Activated T-cell treated with anti-CD3 and anti-CD28 coated beads for 24 hours (primary cell): ENCODE measurements at places on chromosomes 2 and 18.

DNA sequence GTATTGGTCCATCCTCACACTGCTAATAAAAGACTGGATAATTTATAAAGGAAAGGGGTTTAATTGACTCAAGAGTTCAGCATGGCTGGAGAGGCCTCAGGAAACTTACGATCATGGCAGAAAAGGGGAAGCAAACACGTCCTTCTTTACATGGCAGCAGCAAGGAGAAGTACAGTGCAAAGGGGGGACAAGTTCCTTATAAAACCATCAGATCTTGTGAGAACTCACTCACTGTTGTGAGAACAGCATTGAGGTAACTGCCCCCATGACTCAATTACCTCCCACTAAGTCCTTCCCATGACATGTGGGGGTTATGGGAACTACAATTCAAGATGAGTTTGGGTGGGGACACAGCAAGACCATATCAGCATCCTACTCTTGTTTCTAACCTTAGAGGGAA lies 37.0 kb downstream of the SP100 start:
- no peak for DNase-seq

- no peak for DNase-seq
Observed at GRCh38 chr2:208103616-208104015, 20.7 kb downstream of the CRYGD start.

GRCh38 chr2:240686460-240686859 lies 3.8 kb upstream of the AQP12B start:
- DNase-seq: no peak

DNA sequence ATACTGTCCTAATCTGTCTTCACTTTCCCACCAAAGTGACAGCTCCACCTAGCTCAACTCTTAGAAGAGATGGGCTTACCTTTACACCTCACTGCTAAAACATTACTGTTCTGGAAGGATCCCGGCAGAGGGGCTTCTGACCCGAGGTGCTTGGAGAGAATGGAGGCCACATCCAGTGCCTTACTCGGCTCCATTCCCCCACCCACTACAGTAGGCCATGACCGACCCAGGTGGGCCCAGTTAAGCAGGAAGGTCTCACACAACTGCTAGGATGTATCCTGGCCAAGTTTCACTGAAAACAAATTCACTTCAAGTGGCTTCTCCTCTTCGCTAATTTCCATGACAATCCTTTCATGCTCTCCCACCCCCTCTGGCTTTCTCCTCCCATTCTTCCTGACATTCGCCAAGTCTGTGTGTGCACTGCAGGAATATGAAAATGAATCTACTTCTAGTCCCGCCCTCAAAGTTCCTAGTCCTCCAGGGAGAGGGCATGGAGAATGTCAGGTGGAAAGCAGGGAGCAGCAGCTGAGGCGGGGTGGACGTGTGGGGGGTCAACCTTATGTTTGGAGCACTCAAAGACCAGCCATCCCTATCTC lies 11.8 kb downstream of the WIPF1 start:
- no peak for DNase-seq

- no peak for DNase-seq
Observed at GRCh38 chr2:219628235-219628985, 980 bp downstream of the SLC4A3 start.

GRCh38 chr18:46031741-46032140 lies 40.3 kb downstream of the PSTPIP2 start:
- DNase-seq: no peak

GRCh38 chr2:233707940-233708644 lies 4.6 kb upstream of the UGT1A5 start:
- DNase-seq: no peak

GRCh38 chr2:181828122-181828705 lies 63.3 kb upstream of the ITPRID2 start:
- DNase-seq: no peak

- DNase-seq: no peak
Observed at GRCh38 chr2:2102866-2103653, 228.0 kb downstream of the MYT1L start.

GRCh38 chr2:20353241-20353992 lies 2.8 kb upstream of the PUM2 start:
- DNase-seq: no peak

DNA sequence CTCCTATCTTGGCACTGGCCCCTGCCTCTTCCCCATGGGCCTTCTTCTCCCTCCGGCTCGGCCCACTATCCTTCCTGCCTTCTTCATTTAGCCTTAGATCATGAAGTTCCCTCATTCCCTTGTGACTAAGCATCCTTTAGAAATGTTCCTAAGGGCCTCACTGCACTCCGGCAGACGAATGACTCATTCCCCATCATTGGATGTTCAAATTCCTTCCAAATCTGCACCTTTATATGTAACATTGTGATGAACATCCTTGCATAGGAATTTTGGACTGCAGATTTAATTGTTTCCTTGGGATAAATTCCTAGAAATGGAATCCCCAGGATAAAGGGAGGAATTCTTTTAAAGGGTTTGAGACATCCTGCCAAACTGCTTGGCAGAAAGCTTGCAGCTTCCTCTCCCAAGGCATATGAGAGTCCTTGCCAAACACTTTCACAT lies 19.0 kb downstream of the CRACDL start:
- DNase-seq: no peak

DNA sequence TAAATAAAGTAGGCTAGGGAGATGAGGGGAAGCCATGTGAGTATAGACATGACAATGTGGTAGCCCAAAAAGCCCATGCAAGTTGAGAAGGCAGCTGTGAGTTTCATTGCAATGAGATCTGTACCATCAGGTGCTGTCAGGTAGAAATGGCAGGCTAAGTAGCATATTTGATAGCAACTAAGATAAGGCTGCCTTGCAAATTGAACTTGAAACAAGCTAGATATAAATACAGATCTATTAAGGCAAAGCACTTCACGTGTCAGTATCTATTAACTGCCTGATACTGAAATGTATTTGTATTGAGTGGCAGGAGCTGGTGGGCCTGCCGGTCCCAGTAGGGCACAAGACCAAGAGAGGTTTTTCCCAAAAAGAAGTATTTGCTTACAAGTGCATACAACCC lies 419.9 kb downstream of the TDRD15 start:
- DNase-seq: no peak

DNA sequence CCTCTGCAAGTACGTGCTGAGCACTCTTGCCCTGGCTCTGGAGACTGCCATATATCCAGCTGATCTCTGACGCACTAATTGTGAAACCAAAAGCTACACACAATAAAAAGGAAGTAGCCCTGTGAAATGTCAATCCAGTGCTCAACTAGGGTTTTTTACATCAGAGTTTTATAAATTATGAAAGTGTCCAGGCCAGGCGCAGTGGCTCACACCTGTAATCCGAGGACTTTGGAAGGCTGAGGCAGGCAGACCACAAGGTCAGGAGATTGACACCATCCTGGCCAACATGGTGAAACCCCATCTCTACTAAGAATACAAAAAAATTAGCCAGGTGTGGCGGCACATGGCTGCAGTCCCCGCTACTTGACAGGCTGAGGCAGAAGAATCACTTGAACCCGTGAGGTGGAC lies 24.5 kb upstream of the PEX13 start:
- DNase-seq: no peak

DNA sequence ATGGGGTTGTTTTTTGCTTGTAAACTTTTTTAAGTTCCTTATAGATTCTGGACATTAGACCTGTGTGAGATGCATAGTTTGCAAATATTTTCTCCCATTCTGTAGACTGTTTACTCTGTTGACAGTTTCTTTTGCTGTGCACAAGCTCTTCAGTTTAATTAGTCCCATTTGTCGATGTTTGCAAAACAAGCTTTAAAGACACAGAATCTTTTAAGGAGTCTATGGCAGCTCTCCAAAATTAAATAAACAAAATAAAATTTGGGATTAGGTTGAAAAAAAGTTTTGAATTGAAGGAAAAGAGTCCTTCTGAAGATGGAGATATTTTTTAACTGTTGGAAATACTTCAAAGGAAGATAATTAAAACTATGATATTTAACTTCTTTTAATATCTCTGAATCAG lies 88.8 kb downstream of the MAP3K20 start:
- no peak for DNase-seq

- no peak for DNase-seq
Observed at GRCh38 chr2:227595797-227596196, 2.9 kb upstream of the SCYGR2 start.

- no peak for DNase-seq
Observed at GRCh38 chr18:78856569-78857313, 122.9 kb upstream of the SALL3 start.

GRCh38 chr2:232418056-232418455 lies 11.4 kb downstream of the ALPG start:
- no peak for DNase-seq

DNA sequence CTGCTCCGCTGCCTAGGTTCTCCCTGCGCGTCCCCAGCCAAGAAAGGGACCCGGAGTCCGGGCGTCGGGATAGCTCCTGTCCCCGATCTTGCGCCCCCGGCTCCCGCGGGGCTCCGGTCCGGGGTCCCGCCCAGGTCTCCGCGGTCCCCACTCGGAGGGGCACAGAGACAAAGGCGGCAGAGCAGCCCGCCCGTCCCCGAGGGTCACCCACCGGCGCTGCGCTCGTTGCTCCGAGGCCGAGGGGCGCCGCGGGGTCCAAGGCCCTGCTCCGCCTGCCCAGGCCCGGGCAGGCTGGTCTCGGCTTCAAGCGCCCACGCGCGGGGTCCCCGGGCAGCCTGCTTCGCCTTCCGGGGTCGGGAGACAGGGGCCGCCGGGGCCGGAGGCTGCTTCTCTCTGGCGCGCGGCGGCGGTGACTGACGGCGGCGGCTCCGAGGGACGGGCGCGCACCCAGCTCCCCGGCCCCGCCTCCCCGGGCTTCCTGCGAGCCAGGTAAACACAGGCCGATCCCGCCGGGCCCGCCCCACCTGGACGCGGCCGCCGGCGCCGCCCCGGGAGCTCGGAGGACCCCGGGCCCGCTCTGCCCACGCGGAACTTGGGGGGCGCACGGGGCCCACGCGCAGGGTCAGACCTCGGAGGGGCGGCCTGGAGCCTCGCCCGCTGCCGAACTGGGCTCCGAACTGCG lies at the start of gene MBP:
Gene MBP (minus strand): TSS at position 415 of the 682 bp plus-strand sequence. CDS start 27,522 bp downstream, outside the sequence.
- DNase-seq: no peak

DNA sequence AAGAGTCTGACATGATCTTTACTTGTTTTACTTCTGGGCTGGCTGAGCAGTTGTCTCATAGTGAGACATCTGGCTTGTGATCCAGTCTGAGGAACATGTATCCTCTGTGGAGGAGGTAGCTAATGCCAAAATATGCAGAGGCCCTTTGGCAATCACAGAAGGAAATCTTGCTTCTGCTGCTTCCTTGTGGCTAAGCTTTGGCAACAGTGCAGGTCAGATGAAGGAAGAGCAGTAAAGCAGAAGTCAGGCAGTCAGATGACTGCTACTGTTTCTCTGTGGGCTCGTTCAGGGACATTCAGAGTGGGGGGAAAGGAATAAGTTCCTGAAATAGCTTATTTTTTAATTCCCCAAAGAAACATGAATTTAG lies 22.3 kb downstream of the DOK1 start:
- DNase-seq: no peak

DNA sequence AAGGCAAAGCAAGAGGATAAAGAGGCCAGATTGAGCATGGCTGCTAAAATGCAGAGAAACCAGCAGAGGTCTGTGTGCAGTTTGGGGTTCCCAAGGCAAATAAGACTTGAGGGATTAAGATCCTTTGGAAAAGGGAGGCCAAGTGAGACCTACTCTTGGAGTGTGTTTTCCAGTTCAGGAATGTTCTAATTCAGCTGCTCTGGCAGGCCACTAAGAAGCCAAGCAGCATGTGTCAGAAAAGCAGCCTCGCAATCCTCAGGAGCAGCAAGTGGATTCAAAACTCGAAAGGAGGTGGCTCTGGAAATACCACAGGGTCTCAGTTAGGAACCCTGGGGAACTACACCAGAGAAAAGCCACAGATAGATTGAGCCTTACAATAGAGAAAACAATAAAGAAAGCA lies 569.2 kb downstream of the METTL4 start:
- DNase-seq: no peak

DNA sequence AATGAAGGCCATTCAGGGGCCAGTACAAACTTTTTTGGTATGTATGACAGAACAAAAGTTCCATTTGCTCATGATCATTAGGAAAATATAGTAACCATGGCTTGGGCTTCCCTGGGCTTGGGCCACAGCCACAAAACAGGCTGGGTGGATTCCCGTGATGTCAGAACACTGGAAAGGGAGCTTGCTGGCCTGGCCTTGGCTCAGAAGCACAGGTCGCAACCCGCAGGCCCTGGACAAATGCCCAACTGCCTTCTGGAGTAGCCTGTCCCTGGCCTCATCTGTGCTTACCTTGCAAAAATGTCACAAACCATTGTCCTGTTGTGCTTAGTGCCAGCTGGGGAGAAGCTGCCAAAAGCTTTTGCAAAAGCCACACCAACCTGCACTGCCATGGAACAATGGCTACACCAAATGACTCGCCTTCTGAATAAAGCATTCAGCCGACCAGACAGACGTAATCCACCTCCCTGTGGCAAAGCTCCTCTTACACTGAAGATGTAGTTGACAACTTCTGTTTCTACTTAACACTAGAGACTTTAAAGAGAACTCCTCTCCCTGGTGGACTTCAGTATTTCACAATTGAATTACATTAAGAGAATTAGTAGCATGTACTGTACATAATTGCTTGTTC lies 125.5 kb downstream of the ANKRD44 start:
- no peak for DNase-seq

DNA sequence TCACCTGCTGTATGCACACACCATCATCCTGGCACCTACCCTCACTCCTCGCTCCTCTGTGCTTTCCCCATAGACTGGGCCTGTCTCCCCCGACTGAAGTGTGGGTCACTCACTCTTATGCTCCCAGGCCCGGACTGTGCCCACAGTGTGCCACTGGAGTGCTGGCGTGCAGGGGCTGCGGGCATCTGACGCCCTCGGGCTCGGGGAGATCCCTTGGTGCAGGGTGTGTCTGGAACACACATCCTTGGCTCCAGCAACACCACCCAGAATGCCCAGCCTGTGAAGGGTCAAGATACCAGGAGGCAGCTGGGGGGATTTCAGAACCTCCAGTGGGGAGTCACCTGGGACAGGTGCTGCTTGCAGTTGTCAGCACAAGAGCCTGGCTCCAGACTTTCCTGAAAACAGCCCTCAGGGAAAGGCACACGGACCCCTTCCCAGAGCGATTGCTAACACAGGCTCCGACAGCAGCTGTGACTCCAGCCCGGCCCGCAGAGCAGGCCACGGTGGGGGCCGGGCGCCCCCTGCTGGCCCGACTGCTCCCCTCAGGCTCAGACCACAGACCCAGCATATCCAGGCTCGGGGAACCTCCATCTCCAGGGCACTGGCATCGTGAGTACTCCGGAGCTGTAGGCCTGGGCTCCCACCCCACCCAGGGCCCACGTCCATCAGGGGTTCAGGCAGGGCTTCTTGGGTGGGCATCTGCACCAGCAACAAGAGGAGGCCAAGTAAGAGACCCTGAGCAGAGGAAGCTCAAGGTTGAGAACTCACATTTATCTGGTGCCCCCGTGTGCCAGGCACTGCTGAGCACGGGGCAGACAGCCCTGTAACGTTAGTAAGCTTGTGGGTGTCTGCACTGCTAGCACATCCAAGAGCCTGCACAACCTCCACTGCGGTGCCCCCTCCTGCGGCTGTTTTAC lies 8.6 kb downstream of the HS1BP3 start:
- DNase-seq: peak; percentile 66
